NCI-H2081 (cell line): ENCODE measurements at places on chromosomes 5 and 9.
A peak's percentile ranks its signal among the peaks of the same experiment; 100 is the strongest.

- peak; percentile 0 for DNase-seq
Observed at GRCh38 chr5:87825583-87825982, 412.9 kb upstream of the CCNH start.

- DNase-seq = no peak
Observed at GRCh38 chr9:35998333-35998732, 38.4 kb upstream of the RECK start.

DNA sequence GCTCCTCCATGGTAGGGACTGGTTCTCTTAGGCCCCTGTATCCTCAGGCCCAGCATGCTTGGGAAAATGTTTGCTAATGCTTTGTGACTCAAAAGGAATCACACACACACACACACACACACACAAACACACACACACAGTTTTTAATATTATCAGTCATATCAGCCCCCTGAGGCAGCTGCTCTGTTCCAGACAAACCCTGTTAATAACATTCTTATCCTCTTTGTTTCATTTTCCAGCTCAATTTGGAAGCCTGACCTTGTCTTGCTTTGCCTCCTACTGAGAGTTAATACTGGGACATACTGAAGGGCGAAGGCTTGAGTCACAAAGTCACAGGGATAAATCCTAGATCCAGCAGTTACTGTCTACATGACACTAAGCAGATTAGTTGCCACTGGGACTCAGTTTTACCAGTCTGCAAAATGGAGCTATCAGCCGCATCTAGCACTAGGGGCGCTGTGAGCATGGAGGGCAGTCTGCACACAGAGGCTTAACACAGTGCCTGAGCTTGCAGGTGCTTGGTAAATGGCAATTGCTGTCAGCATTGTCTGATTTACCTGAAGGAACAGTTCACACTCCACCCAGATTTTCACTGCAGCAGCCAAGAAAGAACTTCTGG is 37.1 kb upstream of the KCNMB1 start:
- no peak for DNase-seq

DNA sequence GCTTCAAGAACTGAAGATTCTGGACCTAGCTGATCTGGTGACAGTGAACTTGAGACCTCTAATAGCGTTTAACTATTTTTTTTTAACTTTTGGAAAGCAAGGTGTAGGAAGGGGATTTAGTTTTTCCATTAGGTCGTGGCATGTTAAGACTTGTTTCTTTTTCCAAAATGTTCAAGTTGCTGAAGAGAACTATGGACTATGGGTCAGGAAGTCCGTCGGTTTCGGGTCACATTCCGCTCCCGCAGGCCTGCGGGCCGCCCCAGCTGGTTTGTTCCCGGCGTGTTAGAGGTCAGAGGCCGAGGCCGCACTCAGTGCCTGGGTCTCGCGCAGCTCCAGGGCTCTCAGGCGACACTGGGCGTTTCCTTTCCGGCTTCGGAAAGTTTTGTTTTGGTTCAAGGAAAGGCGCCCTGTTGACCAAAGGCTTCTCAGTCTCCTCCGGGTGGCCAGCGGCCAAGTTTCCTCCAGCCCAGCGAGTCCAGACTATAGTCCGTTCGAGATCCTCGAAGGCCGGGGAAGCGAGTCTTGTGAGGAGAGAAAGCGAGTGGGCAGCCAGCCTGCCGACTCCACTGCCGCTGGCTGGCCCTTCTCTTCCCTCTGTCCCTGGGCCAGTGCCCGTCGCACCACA is 586 bp upstream of the FCHO2 start:
- DNase-seq = peak; percentile 42

DNA sequence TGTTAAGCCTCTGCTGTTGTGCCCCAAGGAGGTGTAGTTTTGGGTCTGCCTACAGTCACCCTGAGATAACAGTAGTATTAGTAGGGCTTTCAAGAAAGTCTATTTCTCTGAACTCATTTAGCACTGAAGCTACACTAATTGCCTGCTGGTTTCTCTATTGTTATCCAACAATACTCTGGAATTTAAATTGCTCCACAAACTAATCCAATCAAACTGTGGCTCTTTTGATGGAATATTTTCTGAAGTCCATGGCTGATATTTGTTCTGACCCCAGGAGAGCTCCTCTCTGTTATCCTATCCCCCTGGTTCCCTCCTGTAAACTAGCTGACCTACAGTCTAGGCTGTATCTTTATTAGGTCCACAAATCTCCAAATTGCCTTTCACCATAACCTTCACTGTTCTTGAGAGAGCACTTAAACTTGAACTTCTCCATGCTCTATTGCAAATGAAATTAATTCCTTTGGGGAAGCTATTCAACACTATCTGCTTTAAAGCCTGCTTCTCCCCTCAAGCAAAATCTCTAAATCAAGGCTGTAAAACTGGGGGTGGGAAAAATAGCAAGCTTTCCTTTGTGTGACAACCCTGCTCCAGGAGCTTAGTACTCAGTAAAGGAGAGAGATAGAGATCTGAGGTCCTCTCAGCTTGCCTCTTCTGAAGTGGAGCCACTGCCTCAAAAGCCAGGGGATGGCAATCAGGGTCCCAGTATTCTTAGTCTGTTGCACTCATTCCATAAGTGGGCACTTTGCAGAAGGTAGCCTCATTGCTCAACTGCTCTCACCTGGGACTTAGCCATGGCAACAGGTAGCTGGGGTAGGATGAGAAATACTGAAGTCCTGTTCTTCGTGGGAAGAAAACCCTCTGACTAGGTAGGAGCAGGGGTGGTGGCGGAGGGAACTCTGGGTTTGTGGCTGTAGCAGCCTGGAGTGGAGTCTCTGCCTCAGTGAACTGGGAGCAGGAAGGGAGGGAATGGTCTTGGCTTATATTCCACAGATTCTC is 110.9 kb downstream of the MACIR start:
- DNase-seq = no peak

GRCh38 chr9:70949239-70949638 is 172.2 kb downstream of the TRPM3 start:
- no peak for DNase-seq

- DNase-seq = no peak
Observed at GRCh38 chr9:105067895-105068580, 140.1 kb upstream of the ABCA1 start.

DNA sequence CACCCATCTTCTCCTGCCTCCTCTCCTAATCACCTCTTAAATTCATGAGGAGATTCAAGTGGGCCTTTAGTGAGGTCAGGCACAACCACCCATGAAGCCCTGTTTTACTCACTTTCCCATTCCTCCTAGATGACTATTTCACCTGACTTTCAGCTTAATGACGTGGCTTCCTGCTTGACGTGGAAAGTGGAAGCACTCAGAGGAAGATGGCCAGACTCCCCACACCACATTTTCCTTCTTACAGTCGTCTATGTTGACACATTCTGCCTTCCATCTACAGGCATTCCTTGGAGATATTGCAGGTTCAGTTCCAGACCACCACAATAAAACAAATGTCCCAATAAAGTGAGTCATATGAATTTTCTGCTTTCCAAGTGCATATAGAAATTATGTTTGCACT is 146.4 kb upstream of the TAS2R1 start:
- no peak for DNase-seq
